Right hindlimb (tissue), 1 donor: ENCODE measurements at places on chromosomes 1 and 21.

GRCh38 chr1:201625851-201626251, 86.9 kb downstream of the NAV1 start:
- DNase-seq: no peak

- no peak for DNase-seq
These were observed 9.2 kb upstream of the LINGO4 start for GRCh38 chr1:151814426-151814825.

- DNase-seq: no peak
These were observed 417.6 kb downstream of the NPHP4 start for GRCh38 chr1:5574641-5575040.

GRCh38 chr21:41374867-41375533, 13.2 kb downstream of the MX2 start:
- DNase-seq: peak; percentile 1

DNA sequence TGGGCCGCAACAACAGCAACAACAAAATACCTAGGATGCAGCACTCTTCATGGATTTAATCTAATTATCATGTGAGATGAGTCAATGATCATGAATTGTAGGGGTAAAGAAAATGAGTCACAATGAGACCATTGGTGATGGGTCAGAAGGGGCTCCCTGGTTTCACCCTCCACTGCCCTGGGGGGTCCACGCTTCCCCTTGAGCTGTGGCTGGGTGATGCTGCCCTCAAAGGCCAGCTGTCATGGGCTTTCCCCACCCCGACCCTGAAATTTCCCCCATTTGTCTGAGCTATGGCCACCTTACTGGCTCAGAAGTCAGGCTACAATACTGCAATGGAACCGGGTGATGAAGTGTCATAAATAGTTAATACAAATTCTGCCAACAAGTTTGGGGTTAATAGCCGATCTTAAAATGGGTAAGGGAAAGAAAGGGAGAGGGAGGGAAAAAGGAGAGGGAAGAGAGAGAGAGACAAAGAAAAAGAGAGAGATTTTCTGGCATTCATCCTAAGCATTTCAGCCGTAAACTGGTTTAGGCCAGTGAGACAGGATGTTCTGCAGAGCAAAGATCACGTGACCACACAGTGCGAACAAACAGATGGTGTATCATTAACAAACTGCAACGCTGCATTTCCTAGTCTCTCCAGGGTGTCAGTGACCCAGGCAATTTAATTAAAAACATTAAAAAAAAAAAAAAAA, 143.4 kb upstream of the ERRFI1 start:
- DNase-seq: peak; percentile 77

- no peak for DNase-seq
These were observed 69.2 kb upstream of the MAGI3 start for GRCh38 chr1:113320972-113321680.

GRCh38 chr1:31297277-31298247, 730 bp downstream of the ZCCHC17 start:
- DNase-seq: no peak
